PC-3 (cell line): ENCODE measurements at places on chromosomes 12 and 14. TPM values are rescaled to one million over a fixed set of nuclear protein-coding genes. Genes with fewer than 3 reads are reported as not detected.

GRCh38 chr12:111942557-111942956, 70.4 kb downstream of the TMEM116 start:
- DNase-seq = peak; percentile 94

- DNase-seq = peak; percentile 92
These were observed 129.1 kb upstream of the TBX3 start for GRCh38 chr12:114812858-114813761.

DNA sequence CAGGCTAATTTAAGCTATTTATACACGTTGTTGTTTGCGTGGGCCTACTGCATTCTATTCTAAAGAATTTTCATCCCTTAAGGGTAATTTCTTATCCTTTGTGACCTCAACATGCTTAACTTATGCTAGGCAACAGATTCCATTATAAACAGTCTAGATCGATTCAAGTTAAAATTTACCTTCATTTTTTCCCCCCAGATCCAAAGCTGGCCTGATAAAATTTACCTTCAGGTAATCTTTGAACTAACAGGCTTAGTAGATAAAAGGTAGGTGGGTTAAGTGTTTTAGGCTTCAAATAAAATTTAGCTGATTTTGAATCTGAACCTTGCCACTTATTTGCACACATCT, 389 bp upstream of the CCNB1IP1 start:
- no peak for DNase-seq

Gene ATXN7L3B
- total RNA-seq = 23.7 and 25.5 TPM in 2 replicates

Gene A2ML1
- total RNA-seq = 0.12 and 0.36 TPM in 2 replicates
